ENCODE measurements at places on chromosomes 4 and X.

- no peak for DNase-seq
Measured at GRCh38 chr4:158443731-158444130, 78.0 kb upstream of the RXFP1 start.

DNA sequence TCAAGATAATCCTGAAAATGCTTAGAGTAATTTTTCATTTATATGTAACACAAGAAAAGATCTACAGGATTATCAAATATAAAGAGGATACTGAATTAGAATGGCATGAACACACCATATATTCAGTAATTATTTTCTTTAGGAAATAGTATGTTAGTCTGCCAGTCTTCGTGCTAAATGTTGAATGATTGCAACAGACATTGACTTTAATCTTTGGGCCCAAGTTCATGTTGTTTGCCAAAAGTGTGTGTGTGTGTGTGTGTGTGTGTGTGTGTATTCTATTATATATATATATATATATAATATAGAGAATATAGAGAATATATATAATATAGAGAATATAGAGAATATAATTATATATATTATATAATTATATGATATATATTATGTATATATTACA lies 186.6 kb downstream of the TMEM47 start:
- DNase-seq = no peak

DNA sequence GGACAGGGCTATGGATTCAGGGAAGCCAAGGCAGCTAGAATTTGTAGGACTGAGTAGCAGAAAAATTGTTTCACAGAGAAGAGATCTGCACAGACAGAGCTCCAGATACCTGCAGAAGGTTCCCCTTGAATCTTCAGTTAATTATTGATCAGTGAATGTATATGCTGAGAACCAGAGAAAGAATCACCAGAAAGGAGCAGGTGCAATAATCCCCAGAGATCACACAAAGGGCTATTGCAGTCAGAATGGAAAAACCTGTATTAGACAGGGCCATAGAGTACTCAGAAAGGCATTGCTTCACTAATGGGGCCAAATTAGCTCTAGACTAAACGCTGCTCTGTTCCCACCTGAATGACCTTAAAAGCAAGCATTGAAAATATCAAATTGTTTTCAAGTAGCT lies 35.5 kb upstream of the SMAD1 start:
- DNase-seq = no peak

DNA sequence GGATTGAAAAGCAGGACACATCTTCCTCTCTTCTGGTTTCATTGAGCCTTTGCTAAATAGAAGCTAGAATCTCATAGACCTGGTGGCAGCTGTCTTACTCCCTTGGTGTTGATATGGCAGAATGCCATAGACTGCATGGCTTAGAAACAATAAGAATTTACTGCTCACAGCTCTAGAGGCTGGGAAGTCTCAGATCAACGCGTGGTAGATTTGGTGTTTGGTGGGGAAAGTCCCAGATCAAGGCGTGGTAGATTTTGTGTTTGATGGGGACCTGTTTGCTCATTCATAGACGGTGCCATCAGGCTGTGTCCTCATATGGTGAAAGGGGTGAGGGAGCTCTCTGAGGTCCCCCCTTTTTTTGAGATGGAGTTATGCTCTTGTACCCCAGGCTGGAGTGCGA lies 57.6 kb upstream of the PPP2R3B start:
- no peak for DNase-seq

DNA sequence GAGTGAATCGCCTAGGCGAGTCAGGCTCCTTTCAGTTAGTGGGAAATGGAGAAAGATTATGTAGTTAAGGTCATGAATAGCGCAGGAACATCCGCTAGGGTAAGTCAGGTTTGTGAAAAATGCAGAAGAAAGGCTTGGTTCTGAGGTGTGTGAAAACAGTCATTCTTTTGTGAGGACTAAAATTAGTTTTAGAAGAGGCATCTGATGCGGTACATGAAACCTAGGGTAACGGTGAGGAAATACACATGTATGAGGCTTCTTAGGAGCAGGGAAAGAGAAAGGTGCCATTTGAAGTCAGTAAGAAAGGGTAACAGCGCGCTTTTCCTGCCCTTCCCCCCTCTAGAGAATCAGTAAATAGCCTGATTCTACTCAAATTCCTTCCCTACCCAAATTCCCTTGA lies 570 bp upstream of the RNF128 start:
- no peak for DNase-seq

- DNase-seq = no peak
Measured at GRCh38 chr4:43244688-43245382, 352.3 kb downstream of the GRXCR1 start.

DNA sequence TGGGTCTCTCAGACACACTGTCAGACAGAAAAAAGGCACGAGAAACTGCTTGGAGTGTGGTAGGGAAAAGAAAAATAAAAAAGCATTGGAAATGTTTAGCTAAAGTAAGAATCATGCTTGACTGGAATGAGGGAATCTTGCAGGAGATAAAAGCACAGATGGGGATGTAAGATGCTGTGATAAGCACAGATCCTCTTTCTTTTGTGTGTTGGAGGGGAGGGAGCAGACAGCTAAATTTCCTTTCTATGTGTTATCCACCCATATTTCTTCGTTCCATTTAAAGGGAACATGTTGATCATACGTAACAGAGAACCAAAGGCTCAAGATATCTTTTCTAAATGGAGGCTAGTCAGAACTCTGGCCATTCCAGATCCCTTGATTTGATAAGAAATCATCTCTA lies 614.0 kb upstream of the LCORL start:
- DNase-seq = no peak

GRCh38 chrX:15988661-15989603 lies 134.3 kb upstream of the AP1S2 start:
- no peak for DNase-seq

GRCh38 chr4:115249808-115250207 lies 136.4 kb upstream of the NDST4 start:
- no peak for DNase-seq

GRCh38 chr4:26032630-26033317 lies 118.8 kb downstream of the SMIM20 start:
- no peak for DNase-seq

DNA sequence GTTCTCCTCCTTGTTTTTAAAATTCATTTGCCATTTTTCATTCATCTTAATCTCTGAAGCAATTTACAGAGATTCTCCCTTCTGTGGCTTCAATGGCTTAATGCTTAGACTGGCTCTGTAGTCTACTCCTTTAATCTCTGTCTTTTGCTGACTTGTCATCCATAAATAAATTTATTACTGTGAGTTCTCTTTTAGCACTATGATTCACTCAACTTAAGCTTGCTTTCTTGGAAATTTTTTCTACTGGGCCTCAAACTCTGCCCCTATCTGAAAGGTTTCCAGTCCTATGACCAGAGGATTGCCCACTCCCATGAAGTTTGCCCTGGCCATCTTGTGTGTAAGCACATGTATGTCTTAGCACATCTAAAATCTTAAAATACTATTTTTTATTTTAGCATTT lies 251.1 kb downstream of the DCLK2 start:
- DNase-seq = no peak

- no peak for DNase-seq
Measured at GRCh38 chrX:85215946-85216345, 27.6 kb downstream of the SATL1 start.

DNA sequence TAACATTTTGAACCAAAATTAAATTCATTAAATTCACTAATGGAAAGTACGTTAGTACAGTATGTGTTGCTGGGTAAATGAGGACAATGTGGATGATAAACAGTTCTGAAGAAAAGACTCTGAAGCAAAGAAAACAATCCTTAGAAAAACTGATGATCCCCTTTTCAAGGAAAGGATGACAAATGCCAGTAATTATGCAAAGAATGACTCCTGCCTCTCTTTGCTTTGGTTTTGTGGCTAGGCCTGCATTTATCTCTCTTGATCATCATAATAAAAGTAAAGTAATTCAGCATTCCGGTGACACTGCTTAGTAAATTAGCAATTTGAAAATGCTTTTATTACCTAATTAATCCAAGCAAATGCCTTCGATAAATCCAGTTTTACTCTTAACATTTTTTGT lies 652.2 kb upstream of the DIPK2B start:
- DNase-seq = no peak

DNA sequence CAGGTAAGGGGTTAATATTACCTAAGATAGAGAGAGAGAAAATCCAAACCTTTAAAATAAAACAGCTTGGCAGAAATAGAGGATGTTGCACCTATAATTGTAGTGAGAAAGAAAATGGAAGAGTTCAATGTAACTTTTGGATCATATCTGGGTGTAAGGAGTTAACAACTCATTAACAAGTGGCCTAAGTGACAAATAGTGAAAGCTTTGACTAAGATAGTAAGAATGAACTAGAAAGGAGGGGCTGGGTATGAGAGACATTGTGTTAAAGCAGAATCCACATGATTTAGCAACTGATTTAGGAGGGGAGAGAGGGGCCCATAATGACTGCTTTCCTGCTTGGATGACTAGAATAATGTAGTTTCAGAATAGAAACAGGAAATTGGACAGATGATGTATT lies 761.0 kb downstream of the IL1RAPL1 start:
- DNase-seq = no peak

DNA sequence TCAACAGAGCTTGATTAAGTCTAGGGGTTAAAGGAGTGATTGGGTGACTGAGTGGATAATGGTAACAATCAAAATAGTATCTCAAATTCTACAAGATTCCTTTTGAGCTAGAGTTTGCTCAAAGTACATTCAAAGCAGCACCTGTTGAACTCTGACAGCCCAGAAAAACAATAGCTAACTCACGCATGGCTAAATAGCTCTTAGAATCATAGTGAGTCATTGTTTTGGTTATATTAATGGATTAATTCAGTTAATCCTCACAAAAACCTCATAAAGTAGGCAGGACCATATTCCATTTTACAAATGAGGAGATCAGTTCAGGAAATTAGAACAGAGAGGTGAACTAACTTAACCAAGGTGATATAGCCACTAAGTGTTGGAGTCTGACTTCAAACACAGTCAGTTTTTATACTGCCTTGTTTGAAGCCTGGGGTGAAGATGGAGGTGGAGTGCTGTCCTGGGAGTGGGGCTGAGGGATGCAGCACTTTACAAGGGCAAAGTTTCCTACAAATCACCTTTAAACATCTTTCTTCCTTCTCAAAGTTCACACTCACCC lies 35.9 kb upstream of the PPM1K start:
- no peak for DNase-seq

DNA sequence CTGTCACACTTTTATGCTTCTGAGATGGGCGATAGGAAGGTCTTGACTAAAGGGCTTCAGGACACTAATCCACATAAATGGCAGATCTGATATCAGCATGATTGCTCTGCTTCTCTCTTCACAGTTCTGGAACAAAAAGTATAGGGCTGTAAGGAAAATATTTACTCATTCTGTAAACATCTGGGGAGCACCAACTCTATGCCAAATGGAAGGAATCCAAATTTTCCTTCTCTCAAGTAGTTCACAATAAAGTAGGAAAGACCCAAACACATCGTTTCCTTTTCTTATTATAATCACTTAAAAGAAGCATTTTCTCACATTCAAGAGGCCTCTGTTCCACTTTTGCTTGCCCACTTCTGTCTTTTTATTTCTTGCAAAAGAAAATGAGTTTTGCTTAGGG lies 45.9 kb upstream of the F9 start:
- DNase-seq = no peak

All from suprapubic skin (tissue), 4 donors.